Smooth muscle cell of trachea (primary cell): ENCODE measurements at places on chromosomes 16 and 17. TPM values are rescaled to one million over a fixed set of nuclear protein-coding genes. Genes with fewer than 3 reads are reported as not detected.

Gene OTOP3
- total RNA-seq, result not detected in 2 replicates

Gene HOXB2
- 8.7 and 10.4 TPM in 2 replicates for total RNA-seq

Gene C16orf74
- total RNA-seq, result 5.7 and 7.3 TPM in 2 replicates

Gene DNAAF1
- total RNA-seq, result under 0.01 and 0.33 TPM in 2 replicates

Gene RTN4RL1
- 0.15 and 0.50 TPM in 2 replicates for total RNA-seq

Gene MAPT
- 0.44 and 1.2 TPM in 2 replicates for total RNA-seq

Gene OR3A3
- total RNA-seq, result not detected in 2 replicates

Gene CHD9NB
- total RNA-seq, result 1.2 and 4.6 TPM in 2 replicates

Gene HOXB1
- not detected in 2 replicates for total RNA-seq

Gene DNAAF8
- 0.29 and 1.3 TPM in 2 replicates for total RNA-seq

Gene OR2C1
- total RNA-seq, result 0.83 TPM in 1 of 2 replicates, not detected in the other

Gene ABCC3
- 9.7 and 21.2 TPM in 2 replicates for total RNA-seq

Gene KRT40
- not detected in 2 replicates for total RNA-seq

Gene SLC9A5
- total RNA-seq, result 1.3 and 2.3 TPM in 2 replicates
